WERI-Rb-1 (cell line): ENCODE measurements at places on chromosomes 5 and 9.

DNA sequence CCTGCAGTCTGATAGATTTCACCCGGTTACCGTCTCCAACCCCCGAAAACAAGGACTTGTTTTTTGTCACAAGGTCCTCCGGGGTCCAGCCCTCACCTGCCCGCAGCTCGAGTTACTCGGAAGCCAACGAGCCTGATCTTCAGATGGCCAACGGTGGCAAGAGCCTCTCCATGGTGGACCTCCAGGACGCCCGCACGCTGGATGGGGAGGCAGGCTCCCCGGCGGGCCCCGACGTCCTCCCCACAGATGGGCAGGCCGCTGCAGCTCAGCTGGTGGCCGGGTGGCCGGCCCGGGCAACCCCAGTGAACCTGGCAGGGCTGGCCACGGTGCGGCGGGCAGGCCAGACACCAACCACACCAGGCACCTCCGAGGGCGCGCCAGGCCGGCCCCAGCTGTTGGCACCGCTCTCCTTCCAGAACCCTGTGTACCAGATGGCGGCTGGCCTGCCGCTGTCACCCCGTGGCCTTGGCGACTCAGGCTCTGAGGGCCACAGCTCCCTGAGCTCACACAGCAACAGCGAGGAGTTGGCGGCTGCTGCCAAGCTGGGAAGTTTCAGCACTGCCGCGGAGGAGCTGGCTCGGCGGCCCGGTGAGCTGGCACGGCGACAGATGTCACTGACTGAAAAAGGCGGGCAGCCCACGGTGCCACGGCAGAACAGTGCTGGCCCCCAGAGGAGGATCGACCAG is 121.3 kb downstream of the DAB2IP start:
- no peak for DNase-seq

DNA sequence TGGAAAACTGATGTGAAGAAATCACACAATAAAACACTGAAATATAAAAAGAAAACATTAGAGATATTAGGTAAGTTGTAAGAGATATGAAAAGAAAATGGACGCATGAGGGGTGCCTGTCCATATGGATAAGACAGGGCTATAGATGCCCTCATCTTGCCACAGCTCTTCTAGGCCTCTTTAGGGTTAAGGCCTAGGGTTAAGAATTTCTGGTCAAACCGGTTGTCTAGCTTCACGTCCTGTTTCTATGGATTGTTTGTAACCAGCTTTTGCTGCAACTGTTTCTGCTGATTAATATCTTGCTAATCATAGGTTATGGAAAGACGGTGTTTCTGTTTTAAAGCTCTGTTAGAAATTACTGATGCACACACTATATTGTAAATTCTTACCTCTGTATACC is 389.9 kb upstream of the CTNND2 start:
- DNase-seq: no peak

DNA sequence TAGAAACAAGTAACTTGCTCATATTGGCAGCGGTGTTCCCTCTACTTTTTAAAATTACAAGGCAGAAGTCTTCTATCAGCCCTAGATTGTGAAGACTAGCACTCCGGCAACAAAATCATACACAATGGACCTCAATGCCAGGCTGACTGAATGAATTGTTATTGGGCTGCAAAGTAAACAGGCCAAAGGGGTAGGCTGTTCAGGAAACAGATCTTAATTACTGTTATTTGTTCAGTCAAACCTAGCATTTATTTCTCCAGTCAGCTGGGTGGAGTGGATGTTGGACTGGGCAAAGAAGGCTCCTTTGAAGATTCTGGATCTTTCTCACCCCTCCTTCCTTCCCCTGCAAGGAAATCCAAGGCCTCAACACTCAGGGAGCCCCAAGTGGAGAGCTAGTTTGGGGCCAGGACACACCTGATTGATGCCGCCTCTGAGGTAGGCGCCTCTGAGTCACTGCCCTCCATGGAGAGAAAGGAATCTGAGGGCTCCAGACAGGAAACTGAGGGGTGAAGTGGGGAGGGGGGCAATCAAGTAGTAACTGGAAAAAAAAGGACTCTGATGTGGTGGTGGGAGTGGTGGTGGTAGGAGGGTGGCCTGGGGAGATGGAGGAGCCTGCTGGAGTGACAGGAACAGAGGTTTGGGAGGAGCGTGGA is 35.5 kb downstream of the SERINC5 start:
- DNase-seq: no peak

GRCh38 chr5:163682234-163682633 is 176.8 kb downstream of the MAT2B start:
- no peak for DNase-seq

GRCh38 chr9:70901013-70901412 is 220.4 kb downstream of the TRPM3 start:
- DNase-seq: no peak

DNA sequence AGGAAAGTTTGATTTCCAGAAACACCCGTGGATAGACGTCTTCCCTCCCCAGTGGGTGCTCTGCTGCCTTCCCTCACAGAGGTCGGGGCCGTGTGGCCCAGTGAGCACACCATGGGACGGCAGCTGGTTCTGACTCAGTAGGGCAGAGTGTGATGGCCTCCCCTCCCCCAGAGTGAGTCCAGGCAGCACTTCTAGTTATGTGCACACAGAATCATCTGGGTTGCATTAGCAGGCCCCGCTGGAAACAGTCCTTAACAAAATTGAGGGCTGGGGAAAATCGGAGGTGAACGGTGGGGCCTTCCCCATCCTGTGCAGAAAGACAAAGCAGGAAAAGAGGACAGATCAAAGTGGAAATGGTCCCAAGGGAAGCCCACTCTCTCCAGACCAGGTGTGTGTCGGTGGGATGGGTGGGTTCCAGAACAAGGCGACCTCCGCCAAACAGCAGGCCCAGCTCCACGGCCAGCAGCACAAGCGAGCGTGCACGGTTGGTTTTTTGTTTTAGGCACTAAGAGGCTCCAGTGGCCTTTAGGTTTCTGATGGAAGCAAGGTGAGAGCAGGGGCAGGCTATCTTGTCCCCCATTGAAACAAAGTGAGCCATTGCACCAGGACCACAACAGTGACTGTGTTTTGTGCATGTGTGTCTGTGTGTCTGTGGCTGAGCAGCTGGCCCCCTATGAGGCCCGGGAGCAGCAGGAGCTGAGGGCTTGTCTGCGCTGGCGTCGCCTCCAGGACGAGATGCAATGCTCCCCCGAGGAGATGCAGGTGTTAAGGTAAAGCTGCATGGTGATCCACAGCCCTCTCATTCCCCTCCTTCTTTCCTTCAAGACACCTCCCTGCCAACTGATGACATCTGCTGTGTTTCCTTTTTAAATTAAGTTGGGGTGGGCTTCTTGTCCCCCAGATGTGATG is 201.5 kb downstream of the AOPEP start:
- no peak for DNase-seq

DNA sequence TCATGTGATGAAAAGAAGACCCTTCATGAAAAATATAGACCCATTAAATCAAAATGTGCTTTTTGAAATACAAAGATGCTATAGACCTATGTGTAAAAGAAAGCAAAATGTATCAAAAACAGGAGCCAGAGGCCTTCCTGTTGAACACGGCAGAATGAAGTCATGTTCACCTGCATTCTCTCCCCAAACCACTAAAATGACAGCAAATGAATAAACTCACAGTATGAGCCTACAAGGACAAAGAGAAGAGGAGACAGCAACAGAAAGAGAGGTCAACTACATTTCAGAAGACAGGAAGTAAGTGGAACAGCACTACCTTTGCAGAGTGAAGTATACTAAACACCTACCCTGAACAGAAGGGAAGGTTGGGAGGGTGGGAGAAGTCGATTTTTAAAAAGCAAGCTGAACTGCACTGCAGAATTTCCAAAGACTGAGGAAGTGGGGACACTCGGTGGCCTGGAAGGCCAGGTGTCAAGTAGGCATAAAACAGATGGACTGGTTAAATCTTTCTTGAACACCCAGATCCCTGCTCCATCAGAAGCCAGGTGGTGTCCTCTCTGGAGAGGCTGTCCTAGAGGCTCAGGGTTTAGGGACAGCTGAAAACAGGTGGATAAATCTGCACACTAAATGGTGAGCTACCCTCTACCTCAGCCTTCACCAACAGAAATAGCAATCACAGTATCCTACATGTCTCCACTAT is 48.9 kb downstream of the MED27 start:
- peak; percentile 87 for DNase-seq

- no peak for DNase-seq
These were observed 10.8 kb upstream of the BICD2 start for GRCh38 chr9:92775466-92775865.

- peak; percentile 25 for DNase-seq
These were observed 293.3 kb downstream of the FANCC start for GRCh38 chr9:95024097-95024671.

- no peak for DNase-seq
These were observed 6.6 kb upstream of the PTGS1 start for GRCh38 chr9:122364117-122364782.

GRCh38 chr5:88745093-88745696 is 137.8 kb downstream of the MEF2C start:
- no peak for DNase-seq

DNA sequence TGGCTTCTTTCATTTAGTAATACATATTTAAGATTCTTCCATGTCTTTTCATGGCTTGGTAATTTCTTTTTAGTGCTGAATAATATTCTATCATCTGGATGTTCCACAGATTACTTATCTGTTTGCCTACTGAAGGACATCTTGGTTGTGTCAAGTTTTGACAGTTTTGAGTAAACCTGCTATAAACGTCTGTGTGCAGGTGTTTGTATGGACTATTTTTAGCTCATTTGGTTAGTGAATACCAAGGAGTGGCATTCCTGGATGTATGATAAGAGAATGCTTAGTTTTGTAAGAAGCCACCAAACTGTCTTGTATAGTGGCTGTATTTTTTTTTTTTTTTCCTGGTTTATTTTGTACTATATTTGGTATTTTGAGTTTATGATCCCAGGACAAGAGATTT is 38.4 kb downstream of the PRRC1 start:
- no peak for DNase-seq

- DNase-seq: no peak
These were observed 21.7 kb upstream of the SYNPO start for GRCh38 chr5:150618588-150619281.

DNA sequence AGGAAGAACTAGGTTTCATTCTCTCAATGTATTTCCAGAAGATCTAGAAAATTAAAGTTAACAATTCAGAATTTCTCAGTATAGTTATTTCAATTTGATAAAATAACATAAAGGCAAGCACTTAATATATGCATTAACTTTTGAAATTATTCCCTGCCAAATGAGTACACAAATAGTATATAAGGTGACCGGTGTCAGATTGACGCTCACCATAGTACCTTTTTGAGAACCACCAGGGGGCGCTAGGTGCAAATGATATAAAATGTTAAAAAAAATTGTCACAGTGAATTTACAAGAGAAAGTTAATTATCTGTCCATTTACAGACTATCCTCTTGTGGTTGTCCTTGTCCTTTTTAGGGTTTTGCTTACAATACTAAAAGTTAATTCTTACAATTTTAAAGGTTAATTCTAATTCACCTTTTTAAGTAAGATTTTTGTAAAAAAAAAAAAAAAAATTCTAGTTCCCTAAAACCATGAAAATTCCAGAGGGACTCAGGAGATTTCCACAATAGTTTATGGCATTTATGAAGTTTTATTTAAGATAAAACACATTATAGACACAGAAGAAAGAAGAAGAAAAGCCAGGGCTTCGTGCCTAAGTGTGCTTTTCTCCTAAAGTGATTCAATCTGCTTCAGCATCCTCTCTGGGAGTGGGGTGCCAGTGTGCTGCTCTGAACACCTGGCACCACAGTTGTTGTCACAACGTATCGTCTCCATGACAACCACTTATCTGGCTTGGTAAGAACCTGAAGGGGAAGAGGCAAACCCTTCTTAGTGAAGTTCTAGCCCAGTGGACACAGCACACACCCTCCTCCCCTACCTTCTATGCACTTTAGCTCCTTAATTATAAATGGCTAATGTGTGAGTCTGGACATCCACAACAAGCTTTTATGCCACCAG is 1.7 kb downstream of the ADAMTS16 start:
- peak; percentile 55 for DNase-seq

DNA sequence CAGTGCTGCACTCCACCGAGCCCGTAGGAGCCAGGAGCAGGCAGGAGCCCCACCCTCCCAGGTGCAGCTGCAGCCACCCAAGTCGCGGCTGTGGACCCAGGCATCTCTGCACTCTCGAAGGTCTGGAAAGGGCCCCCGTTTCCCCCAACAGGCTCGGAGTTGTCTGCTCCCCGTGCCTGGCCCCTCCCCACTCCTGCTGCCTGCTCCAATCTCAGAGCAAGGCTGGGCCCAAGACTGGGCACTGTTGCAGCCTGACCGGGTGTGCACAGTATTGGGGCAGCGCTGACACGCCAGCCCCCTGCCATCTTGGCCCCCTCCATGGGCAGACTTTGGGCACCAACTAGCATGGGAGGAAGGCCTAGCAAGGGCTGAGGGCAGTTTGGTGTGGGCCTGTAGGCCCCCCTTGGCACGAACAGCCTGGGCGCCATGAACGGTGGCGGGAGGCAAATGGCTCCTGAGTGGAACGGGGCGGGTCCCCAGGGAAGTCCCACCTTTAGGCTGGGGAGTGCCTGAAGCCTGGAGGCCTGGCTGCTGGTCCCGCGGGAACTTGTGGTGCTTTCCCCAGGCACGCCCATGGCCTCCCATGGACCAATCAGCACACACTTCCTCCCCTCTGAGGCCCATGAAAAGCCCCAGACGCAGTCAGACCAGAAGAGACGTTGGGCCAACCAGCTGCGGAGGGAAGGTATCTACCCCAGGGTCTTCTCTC is 60.4 kb downstream of the PSAT1 start:
- no peak for DNase-seq

- no peak for DNase-seq
These were observed 160.9 kb downstream of the GIN1 start for GRCh38 chr5:102959055-102959454.

DNA sequence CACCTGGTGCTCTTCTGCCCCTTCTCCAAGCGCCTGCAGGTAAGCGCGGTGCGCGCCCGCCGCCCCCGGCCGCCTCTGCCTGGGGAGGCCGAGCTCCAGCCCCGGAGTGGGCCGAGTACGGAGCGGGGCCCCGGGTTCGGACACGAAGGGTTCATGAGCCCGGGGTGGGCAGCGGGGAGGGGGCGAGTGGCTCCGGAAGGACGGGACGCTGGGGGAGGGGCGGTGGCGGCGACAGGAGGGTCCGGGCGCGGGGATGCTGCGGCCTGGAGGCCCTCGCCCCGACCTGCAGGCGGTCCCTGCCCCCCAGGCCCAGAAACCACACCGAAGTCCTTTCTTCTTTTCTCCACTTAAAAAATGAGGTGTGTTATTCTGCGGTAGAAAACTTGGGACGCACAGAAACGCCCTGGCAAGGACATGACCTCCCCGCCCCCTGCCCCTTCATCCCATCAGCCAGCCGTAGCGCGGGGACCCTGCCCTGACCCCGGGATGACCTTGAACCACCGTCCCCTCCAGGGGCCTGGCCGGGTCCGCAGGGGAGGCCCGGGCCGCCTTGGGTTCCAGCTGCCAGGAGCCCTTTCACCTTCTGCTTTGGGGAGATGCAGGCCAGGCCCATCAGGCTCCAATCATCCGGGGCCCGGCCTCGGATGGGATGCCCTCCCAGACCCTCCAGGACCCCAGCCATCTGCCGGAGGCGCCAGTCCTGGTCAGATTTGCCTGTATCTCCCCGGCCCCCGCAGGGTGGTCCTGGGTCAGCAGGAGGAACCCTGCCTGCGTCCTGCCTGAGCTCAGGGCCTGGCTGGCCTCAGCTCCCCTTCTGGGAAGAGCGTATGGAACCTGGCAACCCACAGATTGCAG is 545 bp downstream of the DIPK1B start:
- DNase-seq: no peak

- peak; percentile 51 for DNase-seq
These were observed 849 bp downstream of the RORB start for GRCh38 chr9:74497748-74498620.

GRCh38 chr5:122999947-123000563 is 36.5 kb downstream of the PPIC start:
- no peak for DNase-seq

- no peak for DNase-seq
These were observed 134.5 kb downstream of the SEC61B start for GRCh38 chr9:99356512-99356971.
